ENCODE measurements at places on chromosomes 11 and 22.
A peak's percentile ranks its signal among the peaks of the same experiment; 100 is the strongest.

DNA sequence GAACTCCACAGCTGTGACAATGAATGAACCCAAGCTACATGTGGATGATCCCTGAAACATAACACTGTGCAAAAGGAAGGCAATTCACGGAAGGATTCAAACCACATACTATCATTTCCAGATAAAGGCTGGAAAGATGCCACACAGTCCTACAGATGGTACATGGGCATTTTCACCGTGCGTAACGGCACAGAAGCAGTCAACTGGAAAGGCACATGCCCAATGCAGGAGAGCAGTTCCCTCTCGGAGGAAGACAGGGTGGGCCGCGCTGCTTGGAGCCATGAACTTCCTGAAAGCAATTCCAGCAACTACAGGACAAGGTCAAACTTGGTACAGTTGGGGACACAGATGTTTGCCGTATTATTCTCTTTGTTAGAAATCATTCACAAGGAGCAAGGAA lies 103.7 kb downstream of the SHANK2 start:
- no peak for DNase-seq

GRCh38 chr22:36745301-36745995 lies 30.5 kb downstream of the IFT27 start:
- no peak for DNase-seq

- no peak for DNase-seq
These were observed 102.2 kb downstream of the BRD1 start for GRCh38 chr22:49725516-49725915.

- DNase-seq = peak; percentile 10
These were observed 310 bp downstream of the TCF20 start for GRCh38 chr22:42270176-42270509.
